ENCODE measurements at places on chromosomes 3 and 15.

DNA sequence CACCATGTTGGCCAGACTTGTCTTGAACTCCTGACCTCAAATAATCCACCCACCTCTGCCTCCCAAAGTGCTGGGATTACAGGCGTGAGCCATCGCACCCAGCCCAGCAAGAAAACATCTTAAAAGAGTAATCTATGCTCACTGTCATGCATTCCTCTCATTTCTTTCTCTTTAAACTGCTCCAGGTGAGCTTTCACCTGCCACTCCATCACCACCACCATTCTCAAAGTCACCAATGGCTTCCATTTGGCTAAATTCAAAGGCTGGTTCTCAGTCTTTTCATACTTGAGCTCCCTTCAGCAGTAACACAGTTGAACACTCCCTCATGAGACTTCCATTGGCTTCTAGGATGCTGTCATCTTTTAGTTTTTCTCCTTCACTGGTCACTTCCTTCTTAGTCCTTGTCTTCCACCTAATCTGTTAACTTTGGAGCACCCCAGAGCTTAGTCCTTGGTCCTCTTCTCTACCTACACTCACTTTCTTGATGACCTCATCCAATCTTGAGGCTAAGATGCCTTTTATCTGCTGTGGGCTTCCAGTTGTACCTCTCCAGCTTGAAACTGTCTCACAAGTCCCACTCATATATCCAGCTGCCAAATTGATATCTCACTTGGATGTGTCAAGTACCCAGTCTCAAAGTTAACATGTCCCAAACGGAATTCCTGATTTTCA, 27.0 kb upstream of the ESYT3 start:
- no peak for DNase-seq

DNA sequence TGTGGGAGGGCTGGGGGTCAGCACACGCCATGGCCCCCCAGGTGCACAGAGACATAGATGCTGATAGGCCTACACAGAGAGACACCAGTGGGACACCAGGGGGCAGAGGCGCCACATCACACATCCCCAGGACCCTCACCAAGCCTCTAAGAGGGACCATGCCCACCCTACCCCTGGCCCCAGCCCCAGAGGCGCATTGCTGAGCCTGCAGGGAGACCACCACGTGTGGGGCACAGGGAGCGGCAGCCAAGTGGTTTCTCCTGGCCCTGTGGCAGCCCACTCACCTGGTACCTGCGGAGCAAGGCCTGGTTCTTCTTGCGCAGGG, 1.2 kb downstream of the CCDC9B start:
- no peak for DNase-seq

- DNase-seq = peak; percentile 39
Observed at GRCh38 chr15:94670438-94671034, 439.2 kb downstream of the MCTP2 start.

DNA sequence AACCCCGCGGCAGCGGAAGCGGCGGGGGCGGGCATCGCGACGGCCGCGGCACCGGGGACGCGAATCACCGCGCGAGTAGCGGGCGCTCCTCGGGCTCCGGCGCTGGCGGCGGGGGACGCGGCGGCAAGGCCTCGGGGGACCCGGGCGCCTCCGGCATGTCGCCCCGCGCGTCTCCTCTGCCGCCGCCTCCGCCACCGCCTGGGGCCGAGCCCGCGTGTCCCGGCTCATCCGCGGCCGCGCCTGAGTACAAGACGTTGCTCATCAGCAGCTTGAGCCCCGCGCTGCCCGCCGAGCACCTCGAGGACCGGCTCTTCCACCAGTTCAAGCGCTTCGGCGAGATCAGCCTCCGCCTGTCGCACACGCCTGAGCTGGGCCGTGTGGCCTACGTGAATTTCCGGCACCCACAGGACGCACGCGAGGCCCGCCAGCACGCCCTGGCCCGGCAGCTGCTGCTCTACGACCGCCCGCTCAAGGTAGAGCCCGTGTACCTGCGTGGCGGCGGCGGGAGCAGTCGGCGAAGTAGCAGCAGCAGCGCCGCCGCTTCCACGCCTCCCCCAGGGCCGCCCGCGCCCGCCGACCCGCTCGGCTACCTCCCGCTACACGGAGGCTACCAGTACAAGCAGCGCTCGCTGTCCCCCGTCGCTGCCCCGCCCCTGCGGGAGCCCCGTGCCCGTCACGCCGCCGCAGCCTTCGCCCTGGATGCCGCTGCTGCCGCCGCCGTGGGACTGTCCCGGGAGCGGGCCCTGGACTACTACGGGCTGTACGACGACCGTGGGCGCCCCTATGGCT, 675 bp downstream of the RBM15B start:
- no peak for DNase-seq

GRCh38 chr3:45021524-45022297, 4.4 kb upstream of the CLEC3B start:
- no peak for DNase-seq

DNA sequence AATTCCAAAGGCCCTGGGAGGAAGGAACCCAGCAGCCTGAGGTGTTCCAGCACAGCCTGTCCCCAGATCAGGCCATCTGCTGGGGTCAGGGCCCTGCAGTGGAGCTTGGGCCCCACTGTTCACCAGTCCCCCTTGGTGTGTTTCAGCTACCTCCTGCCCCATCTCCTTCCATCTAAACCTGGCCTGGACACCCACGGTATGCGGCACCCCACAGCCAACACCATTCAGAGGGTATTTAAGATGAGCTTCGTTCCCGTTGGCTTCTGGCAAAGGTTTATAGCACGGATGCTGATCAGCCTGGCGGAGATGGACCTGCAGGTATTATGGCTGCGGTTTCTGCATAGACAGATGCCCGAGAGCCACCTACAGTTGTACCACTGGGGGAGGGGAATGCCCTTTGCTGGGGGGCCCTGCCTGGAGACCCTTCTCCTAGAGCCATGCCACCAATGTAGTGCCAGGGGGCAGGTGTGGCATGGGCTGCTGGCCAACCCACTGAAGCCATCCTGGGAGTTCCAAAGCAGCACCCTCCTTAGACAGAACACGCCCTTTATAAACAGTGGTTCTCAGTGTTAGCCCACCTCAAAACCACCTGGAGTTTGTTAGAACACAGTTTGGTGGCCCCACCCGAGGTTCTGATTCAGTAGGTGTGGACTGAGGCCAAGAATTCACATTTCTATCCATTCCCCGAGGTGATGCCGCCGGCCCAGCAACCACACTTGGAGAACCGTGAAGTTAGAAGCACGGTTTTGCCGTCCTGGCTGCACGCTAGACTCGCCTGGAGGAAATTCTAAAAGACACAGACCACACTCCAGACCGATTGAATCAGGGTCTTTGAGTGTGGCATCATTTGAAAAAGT, 126.9 kb downstream of the LRRK1 start:
- no peak for DNase-seq

GRCh38 chr15:36815786-36816185, 236.4 kb downstream of the CDIN1 start:
- no peak for DNase-seq

DNA sequence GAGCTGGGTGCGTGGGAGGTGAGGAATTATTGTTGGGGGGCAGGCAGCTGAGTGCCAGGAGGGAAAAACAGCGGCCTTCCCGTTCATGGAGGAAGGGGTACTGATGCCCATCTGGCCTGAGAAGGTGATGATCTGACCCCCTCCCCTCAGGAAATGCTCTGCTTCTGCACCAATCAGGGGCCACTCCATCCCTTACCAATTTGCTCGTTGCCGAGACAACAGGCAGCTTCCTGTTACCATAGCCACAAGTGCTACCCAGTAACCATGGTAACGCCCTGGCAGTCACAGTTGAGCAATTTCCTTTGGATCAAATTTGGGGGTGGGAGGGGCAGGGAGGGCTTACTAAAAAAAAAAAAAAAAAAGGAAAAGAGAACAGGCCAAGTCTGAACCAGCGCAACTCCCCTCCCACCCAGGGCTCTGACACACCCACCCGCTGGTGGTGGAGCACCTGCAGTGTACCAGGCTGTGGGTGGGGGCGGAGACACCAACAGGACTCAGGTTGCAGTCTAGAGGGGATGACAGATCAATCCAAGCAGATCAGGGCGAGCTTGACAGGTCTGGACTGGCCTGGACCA, 13.7 kb downstream of the CELF6 start:
- DNase-seq = no peak

- DNase-seq = no peak
Observed at GRCh38 chr15:80176443-80176842, 23.6 kb downstream of the FAH start.

GRCh38 chr3:141334627-141335250, 33.6 kb upstream of the ZBTB38 start:
- no peak for DNase-seq

- no peak for DNase-seq
Observed at GRCh38 chr3:147359177-147360050, 46.9 kb downstream of the ZIC4 start.

DNA sequence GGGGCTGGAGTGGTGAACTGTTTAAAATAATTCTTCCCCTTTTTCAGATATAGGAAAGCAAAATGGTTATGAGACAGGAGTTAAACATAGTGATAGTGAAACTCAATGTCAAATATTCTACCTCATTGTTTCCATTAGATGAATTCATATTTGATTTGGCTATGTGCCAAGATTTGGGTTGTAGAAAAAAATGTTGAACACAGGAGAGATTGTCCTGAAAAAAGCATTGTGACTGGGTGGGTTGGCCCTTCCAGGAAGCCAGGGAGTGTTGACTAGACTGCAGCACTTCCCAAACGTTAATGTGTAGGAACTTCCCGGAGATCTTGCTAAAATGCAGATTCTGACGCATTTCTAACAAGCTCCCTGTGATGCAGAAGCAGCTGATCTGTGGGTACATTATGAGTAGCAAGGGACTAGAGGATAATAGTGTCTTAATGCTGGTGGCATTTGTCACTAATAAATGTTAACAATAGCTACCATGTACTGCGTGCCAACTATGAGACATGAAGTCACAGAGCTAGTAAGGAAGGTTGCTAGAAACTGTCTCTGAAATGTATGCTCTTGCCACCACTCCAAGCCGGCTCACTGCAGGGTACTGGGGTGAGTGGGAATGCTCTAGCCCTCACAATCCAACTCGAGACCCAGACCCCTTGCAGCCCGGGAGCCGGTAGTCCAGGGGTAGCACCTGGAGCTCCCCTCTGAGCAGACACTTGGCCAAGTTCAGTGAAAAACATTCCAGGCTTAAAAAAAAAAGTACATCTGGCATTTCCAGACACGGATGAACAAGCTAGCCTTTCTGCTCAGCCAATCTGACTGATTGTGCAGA, 120.6 kb downstream of the CD47 start:
- no peak for DNase-seq

- no peak for DNase-seq
Observed at GRCh38 chr3:141330235-141330634, 38.1 kb upstream of the ZBTB38 start.

- no peak for DNase-seq
Observed at GRCh38 chr3:196969660-196970546, 1.3 kb upstream of the PIGZ start.

- no peak for DNase-seq
Observed at GRCh38 chr15:51104512-51104911, 9.8 kb upstream of the TNFAIP8L3 start.

DNA sequence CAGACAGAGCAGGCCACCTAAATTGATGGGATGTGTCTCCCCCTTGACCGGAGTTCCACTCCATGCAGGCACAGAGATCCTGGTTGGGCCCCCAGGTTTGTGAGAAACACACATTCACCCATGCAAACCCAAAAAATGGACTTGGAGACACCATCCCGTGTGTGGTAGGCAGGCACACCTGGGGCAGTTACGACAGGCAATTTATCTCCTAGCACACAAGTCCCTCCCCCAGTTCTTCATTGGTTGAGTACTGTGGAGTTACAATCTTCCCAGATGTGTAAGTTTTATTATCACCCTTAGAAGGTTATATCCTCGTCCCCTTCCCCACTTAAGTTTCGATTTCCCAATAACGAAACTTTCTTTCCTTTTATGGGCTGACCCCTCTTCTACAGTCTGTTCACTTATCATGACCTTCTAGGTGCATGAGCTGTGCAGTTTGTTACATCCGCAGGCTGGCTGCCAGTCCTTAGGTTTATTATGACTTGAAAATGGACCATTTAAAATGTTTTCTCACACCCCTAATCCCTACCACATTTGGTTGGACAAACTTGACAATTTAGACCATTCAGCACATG, 27.3 kb downstream of the ARL8B start:
- no peak for DNase-seq

GRCh38 chr15:36605604-36606263, 26.3 kb downstream of the CDIN1 start:
- DNase-seq = no peak

- DNase-seq = peak; percentile 1
Observed at GRCh38 chr3:94862703-94863102, 799.8 kb downstream of the NSUN3 start.

GRCh38 chr15:91853948-91854638, 585 bp downstream of the SLCO3A1 start:
- DNase-seq = no peak

GRCh38 chr3:115691964-115692363, 68.7 kb downstream of the GAP43 start:
- DNase-seq = no peak

GRCh38 chr3:104561324-104561723, 805.4 kb upstream of the ALCAM start:
- DNase-seq = no peak

- peak; percentile 84 for DNase-seq
Observed at GRCh38 chr3:11770477-11771391, 76.0 kb downstream of the TAMM41 start.

DNA sequence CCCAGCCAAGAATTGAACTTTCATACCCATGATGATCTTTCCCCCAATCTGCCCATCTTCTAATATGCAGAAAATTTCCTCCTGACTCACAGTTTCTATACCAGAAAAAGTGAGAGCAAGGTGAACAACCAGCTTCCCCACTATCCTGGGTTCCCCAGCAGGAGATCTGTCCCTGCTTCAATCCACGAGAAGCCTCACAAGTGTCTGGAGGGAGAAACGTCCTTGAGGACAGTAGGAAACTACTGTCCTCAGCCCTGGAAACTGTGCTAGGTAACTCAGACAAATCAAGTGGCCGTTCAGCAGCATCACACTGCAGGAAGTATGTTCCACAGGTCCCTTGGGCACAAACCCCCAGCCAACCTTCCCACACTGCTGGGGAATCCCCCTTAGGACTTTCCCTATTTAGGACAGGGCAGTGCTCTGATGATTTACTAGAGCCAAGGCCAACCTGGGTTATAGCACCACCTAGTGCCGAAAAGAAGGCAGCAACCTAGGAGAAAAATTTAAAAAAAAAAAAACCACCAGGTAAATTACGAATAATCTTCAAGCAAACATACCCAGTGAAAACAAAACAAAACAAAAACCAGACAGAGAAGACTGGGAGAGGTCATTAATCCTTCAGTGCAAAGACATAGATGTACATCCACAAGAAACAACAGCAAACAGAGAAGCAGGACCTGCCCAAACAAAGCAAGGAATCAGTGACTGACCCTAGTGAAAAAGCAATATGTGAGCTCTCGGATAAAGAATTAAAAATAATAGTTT, 36.0 kb downstream of the MORC1 start:
- peak; percentile 42 for DNase-seq

DNA sequence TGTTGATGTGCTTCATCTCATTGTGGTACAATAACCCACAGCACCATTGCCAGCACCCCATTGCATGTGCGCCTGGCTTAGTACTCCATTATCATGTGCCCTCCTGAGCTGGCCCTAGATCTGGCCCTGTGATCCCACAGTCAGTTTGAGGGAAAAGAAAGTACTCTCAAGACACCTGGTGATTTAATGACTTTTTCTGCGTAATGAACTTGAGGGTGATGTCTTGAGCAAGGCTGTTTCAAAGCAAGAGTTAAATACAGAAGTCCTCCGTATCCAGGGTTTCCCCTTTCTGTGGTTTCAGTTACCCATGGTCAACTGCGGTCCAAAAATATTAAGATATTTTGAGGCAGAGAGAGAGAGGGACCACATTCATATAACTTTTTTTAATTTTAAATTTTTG, 16.3 kb downstream of the C3orf20 start:
- DNase-seq = no peak

Measured in astrocyte of the cerebellum (primary cell).